SK-N-SH (cell line): ENCODE measurements at places on chromosomes 4 and X.
A peak's percentile ranks its signal among the peaks of the same experiment; 100 is the strongest.

- DNase-seq, result no peak
Observed at GRCh38 chr4:186829097-186829496, 105.4 kb upstream of the FAT1 start.

DNA sequence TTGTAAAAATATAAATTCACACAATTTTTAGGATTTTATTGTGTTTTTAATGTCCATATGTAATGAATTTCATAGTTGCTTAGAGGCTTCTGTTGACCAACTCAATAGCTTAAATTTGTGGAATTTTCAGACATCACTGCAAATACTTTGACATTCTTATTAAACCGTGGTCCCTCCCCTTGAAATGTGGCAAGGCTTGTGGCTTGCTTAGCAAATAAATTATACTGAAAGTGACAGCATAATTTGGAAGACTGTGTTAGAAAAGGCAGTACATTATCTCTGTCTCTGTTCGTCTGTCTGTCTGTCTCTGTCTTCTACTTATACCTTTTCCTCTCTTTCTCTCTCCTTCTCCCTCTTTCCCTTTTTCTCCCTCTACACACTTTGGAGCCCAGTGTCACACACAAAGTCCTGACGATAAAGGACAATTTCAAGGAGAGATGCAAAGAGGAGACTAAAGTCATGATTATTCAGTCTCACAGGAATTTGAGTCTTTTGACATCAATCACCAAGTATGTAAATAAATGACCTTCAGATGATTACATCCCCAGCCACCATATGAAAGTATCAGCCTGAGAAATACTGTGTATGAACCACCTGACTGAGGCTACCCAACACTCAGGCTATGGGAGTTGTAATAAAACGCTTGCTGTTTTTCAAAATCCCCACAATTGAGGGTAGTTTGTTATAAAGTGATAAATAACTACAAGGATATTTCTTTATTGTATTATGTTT is 21.0 kb upstream of the UGT2B7 start:
- DNase-seq, result no peak

DNA sequence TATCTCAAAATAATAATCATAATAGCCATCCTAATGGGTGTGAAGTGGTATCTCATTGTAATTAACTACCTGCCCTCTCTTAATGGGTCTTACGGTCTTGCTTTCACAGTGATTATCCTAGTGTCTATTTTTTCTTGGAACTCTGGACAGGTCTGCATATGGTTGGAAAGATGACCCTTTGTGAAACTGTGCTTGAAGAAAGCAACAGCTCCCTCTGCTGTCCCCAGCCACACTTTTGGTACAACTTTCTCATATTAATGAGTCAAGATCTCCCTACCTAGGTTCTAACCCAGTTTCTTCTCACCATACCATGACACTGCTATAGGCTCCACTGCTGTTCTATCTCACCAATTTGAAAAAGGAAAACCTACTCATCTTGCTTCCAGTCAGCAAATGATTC is 2.4 kb downstream of the TFDP3 start:
- DNase-seq, result peak; percentile 40

- DNase-seq, result no peak
Observed at GRCh38 chr4:184255871-184256642, 38.4 kb upstream of the ENPP6 start.

GRCh38 chr4:58541926-58542325 is 1431.7 kb upstream of the IGFBP7 start:
- no peak for DNase-seq

- DNase-seq, result no peak
Observed at GRCh38 chrX:7801711-7802110, 41.3 kb upstream of the VCX start.

- no peak for DNase-seq
Observed at GRCh38 chr4:127616898-127617297, 15.9 kb upstream of the INTU start.

DNA sequence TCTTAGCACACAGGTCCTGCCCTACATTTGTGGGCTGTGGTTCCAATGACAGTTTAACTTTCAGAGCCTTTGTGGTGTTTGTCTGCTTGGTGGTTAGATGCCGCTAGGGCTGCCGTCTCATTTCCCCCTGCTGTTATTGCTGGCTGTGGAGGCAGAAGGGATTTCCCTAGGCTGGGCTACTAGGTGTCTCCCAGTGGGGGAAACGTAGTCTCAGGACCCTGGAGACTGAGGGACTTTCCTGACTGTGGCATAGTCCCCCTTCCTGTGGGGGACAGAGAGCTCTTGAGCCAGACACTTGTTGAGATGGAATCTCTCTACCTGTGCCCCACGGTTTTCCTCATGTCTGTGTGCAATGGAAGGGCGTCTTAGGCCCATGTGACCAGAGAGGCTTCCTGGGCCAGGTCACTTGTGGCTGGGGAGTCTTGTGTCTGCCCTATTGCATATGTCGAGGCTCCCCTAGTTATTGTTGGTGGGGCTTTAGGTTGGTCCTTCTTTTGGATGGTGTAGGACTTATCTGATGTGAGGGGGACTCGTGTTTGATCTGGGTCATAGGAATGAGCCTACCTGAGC is 68.2 kb downstream of the ARHGAP10 start:
- DNase-seq, result no peak

- DNase-seq, result no peak
Observed at GRCh38 chrX:119134466-119134865, 6.9 kb upstream of the KIAA1210 start.

DNA sequence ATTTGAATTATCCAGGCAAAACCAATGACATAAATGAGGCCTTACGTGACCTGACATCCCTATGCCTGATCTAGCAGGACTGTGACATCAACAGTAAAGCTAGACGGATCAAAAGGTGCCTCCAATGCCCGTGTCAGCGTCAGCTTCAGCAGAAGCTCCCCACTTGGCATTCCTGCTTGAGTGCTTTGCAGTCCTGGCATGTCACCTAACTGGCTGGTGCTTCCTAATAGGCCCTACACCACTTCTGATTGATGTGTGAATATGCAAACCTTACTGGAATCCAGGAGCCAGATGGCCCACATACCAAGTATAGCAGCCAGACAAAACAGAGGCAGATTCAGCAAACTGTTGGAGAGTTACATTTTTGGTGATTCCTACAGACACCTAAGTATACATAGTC is 224.2 kb downstream of the DMD start:
- DNase-seq, result no peak

DNA sequence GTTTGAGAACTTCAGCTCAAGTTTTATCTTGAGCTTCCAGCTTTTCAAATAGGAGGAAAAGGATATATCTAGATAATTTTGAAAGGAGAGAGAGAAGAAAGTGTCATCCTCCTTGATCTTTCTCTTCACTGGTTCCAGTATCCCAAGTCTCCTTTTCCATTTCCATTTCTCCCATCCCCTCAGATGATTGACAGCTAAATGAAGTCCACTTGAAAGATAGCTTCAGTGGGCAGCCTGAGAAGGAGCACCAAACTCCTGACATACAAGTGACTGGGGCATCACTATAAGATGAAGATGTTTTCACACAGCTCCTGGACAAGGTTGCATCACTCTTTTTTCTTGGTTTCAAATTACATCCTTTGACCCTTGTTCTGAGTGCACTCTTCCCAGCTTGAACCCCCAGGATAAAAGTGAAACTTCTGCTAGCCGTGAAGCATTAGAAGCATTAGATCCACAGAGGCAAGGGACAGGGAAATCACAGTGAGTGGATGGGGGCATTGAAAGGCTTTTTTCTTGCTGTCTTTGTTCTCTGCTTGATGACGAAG is 17.5 kb upstream of the MAGEA10 start:
- DNase-seq, result no peak

GRCh38 chrX:13272426-13272825 is 47.4 kb downstream of the ATXN3L start:
- no peak for DNase-seq

GRCh38 chr4:165151734-165152133 is 39.1 kb upstream of the TMEM192 start:
- DNase-seq, result no peak

GRCh38 chrX:134431894-134432293 is 28.1 kb upstream of the HPRT1 start:
- no peak for DNase-seq
